ENCODE measurements at places on chromosomes 6 and 20.
A peak's percentile ranks its signal among the peaks of the same experiment; 100 is the strongest.

DNA sequence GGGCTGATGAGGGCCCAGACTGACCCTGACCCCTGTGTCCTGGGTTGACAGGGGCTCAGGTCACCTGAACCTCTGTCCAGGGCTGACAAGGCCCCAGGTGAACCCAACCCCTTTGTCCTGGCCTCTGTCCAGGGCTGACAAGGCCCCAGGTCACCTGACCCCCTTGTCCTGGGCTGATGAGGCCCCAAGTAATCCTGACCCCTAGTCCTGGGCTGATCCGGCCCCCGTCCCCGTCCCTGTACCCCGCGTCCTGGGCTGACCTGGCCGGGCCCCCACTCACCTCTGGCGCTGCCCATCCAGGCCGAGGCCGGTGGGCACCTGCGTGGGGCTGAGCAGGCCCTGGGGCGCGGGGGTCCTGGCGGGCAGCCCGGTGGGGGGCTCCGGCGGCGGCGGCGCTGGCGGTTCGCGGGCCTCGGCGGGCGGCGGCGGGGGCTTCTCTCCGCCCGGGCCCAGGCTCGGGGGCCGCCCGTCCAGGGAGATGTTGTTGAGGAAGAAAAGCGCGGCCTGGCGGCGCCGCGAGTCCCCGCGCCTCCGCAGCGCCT lies 379 bp downstream of the CABLES2 start:
- peak; percentile 89 for DNase-seq

GRCh38 chr6:157921685-157922367 lies 59.8 kb upstream of the SYNJ2 start:
- DNase-seq = no peak

DNA sequence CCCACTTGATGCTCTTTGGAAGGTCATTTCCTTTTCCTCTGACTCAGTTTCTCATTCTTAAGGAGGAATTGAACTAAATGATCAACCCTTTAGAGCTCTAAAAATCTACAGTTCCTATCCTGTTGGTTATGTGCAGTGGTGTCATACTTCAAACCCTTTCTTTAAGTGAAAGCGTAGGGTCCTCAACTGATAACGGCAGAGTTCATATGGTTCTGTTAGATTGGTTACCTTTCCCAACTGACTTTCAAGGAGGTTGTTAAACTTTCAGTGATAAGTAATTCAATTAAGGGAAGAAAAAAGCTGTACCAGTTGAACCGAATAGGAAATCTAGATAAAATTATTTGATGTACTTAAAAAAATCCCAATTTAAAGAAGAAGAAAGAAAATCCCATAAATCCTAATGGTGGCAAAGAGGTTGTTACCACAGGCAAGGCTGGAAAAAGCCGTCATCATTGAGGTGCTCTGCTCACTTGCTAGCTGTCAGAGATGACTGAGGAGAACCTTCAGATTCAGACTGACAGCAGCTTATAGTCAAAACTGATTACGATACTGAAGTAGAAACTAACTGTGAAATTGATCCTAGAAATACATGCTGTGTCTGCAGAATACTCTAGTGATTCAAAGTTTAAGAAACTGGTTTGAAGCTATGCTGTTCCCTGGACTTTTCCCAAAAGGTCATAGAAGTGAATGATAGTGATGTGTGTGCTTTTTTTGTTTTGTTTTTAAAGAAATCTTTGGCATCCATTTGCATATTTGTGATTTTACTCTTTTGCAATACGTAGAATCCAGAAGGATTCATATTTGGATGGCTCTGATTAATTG lies 16.2 kb downstream of the TMEM14A start:
- no peak for DNase-seq

DNA sequence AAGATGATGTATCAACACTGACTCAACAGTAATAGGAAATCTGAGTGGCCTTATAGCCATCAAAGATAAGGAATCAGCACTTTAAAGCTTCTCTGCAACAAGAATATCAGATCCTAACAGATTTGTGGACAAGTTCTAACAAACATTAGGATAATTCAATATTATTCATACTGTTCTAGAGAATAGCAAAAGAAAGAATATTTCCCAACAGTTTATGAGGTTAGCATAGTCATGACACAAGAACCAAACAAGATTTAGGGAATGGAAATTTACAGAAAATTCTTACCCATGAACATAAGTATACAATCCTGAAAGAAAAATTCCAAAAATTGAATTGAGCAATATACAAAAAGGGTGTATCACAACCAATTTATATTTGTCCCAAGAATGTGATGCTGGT lies 64.3 kb upstream of the BTBD3 start:
- no peak for DNase-seq

DNA sequence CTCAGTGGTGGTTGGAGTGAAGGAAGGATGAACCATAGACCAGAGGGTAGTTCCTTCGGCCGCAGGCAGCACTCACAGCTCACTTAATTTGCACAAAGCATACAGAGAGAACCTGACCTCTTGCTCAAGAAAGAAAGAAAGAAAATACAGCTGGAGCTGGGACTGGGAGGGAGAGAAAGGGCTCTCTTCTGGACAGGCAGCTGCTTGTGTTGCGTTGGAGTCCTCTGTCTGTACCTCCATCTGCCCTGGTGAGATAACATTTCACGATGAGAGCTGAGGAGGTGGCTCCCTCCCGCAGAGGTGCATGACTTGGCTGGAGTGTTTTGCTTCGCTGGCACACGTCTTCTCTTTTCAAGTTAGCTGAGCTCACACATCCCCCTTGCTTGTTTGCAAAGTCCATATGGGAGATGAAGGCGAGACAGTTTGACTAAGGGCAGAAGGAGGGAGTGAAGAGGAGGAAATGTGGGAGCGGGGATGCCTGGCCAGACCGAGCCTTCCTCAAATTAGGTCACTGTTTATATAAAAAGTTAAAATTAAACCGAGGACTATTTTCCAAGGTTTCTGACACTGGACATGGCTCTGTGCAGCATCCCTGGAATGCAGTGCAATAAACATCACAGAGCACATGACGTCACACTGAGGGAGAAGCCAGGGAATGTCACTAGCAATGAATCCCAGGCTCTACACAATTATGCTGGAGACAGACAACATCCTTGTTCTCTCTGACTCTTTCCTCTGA lies 359.4 kb downstream of the CD83 start:
- DNase-seq = no peak

DNA sequence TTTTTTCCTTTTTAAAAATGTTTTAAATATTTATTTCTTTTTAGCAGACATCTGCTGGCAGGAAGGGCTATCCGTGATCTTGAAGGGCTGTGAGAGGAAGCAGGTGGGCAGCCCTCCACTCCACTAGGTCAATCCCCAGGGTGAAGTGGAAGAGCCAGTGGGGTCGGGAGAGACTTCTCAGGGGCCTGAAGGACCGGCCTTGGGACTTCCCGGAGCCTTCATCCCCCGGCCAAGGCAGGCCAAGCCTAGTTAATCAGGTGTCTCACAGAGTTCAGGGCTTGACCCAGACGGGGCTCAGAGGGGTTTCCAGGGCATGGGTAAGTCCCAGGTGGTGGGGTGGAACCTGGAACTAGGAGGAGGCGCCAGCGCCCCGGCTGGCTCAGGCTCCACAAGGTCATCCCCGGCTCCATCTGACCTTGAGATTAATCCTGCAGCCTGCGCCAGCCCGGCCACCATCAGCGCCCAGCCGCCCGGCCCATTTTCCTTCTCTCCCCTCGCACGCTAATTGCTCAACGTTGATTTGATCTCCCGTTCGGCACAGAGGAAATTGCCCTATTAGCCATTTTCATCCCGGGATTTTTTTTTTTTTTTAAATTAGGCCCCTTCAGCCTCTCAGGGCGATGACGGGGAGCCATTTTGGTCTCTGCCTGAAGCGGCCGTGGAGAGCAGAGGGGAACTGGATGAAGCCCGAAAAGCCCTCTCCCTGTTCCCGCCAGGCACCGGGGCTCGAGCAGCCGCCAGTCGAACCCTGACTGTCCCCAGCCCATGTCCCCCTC lies 44.4 kb downstream of the MDFI start:
- peak; percentile 77 for DNase-seq

- no peak for DNase-seq
Observed at GRCh38 chr6:127115084-127115655, 3.3 kb upstream of the RSPO3 start.

- no peak for DNase-seq
Observed at GRCh38 chr6:162109480-162110050, 618.0 kb downstream of the PRKN start.

GRCh38 chr20:61391185-61391584 lies 139.1 kb downstream of the CDH4 start:
- DNase-seq = no peak

- no peak for DNase-seq
Observed at GRCh38 chr6:97133067-97133466, 149.9 kb downstream of the MMS22L start.

- DNase-seq = peak; percentile 62
Observed at GRCh38 chr20:37523911-37524700, 3.1 kb downstream of the NNAT start.

- no peak for DNase-seq
Observed at GRCh38 chr6:97401533-97401932, 118.5 kb upstream of the MMS22L start.

GRCh38 chr6:30840084-30840934 lies 44.0 kb upstream of the DDR1 start:
- DNase-seq = no peak
